ENCODE measurements at places on chromosomes 1 and 21.

DNA sequence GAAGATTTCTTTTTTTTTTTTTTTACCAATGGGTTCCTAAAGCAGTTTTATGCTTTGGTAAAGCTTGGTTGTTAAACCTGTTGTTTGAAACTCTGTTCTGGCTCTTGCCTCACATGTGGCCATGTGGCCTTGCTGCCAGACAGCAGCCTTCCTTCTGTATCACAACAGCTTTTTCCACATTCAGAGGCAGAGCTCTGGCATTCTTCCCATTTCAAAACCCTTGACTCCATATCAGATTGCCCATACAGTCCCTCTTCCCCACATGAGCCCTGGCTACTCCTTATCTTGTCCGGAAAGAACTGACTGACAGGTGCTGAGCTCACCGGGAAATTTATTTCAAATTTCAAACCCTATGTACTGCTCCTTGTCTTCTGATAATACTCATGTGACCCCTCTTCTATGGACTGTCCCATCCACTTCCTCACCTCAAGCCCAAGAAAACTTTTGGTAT is 38.5 kb upstream of the LAX1 start:
- no peak for DNase-seq

- no peak for DNase-seq
These were observed 838.9 kb downstream of the USP25 start for GRCh38 chr21:16568661-16569060.

DNA sequence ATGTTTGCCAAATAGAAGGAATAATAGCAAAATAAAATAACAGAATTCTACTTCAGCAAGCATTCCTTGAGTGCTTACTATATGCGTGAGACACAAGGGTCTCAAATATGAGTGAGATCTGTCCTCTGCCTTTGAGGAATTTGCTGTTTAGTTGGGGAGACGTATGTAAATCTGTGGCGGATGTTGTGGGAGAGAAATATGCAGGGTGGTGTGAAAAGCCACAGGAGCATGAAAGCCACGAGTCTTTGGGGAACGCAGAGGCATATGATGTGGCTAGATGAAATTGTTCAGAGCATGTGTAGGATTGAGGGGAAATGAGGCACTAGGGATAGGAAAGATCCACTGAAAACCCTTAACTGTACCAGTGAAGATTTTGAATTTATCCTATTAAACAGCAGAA is 244.4 kb downstream of the PBX1 start:
- peak; percentile 89 for DNase-seq

DNA sequence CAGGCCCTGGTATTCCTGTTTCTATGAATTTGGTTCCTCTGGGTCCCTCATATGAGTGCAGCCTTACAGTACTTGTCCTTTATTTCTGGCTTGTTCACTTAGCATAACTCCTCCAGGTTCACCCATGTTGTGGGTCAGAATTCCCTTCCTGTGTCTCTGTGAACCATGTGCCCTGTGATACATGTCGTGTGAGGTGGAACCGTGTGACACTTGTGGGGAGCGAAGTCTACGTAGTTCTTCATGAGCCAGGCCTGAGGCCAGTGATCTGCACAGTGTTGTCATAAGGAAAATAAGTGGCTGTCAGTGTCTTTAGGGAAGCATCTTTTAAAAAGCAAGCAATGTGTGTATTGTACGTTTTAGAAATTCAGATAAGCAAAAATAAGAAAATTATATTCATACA is 122.8 kb downstream of the GALNT2 start:
- DNase-seq: no peak

GRCh38 chr1:175597969-175598765 is 145.2 kb downstream of the TNR start:
- DNase-seq: peak; percentile 25

GRCh38 chr1:233655301-233655740 is 41.4 kb downstream of the KCNK1 start:
- DNase-seq: peak; percentile 15
